ENCODE measurements at places on chromosomes 5 and 9.
A peak's percentile ranks its signal among the peaks of the same experiment; 100 is the strongest.

DNA sequence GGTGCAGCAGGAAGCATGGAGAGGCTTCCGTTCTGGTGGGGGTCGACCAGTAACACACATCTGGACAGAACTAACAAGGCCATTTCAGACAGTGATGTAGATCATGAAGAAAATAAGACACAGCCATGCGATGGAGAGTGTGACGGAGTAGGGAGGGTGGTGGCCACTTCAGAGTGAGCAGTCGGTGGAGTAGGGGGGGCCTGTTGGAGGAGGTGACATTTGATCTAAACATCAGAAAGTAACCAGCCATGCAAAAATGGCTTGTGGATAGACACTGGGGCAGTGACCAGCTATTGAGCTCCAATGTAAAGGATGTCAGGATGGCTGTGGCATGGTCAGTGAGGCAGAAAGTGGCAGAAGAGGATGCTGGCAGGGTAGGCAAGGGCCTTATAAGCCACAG is 65.9 kb downstream of the PPARGC1B start:
- DNase-seq = no peak

- no peak for DNase-seq
Measured at GRCh38 chr5:142931896-142932686, 161.9 kb downstream of the ARHGAP26 start.

- DNase-seq = no peak
Measured at GRCh38 chr9:587527-587926, 254.0 kb upstream of the DMRT1 start.

- DNase-seq = no peak
Measured at GRCh38 chr9:115006660-115007059, 76.3 kb upstream of the TNFSF8 start.

- DNase-seq = no peak
Measured at GRCh38 chr9:121901616-121902015, 191.5 kb downstream of the TTLL11 start.

GRCh38 chr5:139848508-139849100 is 53.0 kb downstream of the PSD2 start:
- peak; percentile 13 for DNase-seq
